KG1 (cell line): ENCODE measurements at places on chromosomes 6 and 20.

GRCh38 chr20:24109008-24109407 lies 120.4 kb upstream of the GGTLC1 start:
- no peak for DNase-seq

- no peak for DNase-seq
These were observed 2.0 kb downstream of the MMP9 start for GRCh38 chr20:46010491-46011391.

DNA sequence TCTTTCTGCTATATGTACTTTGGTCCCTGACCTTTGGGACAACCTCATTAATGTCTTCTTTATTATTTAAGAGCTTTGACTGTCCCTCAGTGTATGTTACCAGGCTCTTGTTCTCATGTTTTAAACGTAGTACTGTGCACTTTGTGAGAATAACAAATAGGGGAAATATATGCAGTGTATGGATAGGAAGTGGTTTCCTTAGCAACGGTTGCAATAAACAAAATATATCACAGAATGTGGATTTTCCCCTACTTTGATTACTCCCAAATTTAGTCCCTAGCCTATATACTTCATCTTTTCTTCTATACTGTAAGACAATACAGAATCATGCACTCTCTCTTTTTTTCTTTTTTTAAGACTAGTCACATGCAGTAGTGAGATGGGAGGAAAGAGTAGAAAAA lies 123.8 kb upstream of the AKIRIN2 start:
- no peak for DNase-seq

GRCh38 chr6:159899994-159900745 lies 9.4 kb downstream of the MAS1 start:
- DNase-seq, result no peak

- no peak for DNase-seq
These were observed 93.3 kb downstream of the ADAT2 start for GRCh38 chr6:143357152-143357551.

DNA sequence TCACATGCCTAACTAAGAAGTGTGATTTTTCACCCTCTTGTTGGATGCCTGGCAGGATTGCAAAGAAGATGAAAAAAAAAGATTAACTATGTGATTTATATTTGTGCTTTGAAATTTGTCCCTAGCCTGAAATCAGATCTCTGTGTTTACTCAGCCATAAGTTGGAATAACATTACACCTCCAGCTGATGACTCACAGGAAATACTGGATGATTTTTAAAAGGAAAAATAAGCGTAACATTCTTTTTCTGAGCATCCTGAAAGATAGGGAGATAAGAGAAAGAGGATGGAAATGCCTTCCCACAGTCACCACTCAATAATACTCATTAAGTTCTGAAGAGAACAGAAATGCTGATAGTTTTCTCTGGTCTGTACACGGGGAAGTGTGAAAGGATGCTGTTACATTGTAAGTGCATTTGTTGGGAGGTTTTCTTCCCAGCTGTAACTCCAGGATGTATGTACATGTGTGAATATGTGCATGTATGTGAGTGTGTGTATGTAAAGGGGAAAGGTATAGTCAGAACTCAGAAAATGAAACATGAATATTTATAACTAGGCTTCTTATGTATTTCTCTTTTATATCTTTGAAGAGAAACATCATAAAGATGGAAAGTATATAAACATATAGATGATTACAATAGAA lies 37.4 kb upstream of the RIPPLY2 start:
- no peak for DNase-seq

GRCh38 chr6:12851123-12851695 lies 134.6 kb downstream of the PHACTR1 start:
- DNase-seq, result no peak

- no peak for DNase-seq
These were observed 112.2 kb upstream of the PDE7B start for GRCh38 chr6:135739288-135739687.

DNA sequence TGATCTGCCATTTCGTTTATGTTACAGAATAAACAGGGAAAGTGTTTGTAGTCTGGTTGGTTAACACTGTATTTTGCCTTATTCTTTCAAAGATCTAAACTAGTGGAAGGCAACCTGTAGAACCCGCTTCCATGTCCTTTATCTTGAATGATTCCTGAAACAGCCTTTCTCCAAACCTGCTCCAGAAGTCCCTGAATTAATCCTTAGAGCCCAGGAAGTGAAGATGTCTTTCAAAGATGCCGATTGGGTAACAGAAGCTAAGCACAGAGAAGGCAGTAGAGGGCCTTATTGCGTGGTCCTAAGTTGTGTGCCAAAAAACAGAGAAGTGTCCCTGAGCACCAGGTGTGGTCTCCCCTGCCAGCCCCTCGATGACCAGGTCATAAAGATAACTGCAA lies 19.2 kb upstream of the ZSCAN16 start:
- no peak for DNase-seq

- DNase-seq, result no peak
These were observed 96.6 kb upstream of the POPDC3 start for GRCh38 chr6:105276374-105276773.

GRCh38 chr6:123338394-123338793 lies 298.4 kb downstream of the TRDN start:
- no peak for DNase-seq

GRCh38 chr6:26071135-26071534 lies 16.1 kb upstream of the HFE start:
- no peak for DNase-seq

- peak; percentile 20 for DNase-seq
These were observed 34.5 kb upstream of the HBS1L start for GRCh38 chr6:135088818-135089809.

DNA sequence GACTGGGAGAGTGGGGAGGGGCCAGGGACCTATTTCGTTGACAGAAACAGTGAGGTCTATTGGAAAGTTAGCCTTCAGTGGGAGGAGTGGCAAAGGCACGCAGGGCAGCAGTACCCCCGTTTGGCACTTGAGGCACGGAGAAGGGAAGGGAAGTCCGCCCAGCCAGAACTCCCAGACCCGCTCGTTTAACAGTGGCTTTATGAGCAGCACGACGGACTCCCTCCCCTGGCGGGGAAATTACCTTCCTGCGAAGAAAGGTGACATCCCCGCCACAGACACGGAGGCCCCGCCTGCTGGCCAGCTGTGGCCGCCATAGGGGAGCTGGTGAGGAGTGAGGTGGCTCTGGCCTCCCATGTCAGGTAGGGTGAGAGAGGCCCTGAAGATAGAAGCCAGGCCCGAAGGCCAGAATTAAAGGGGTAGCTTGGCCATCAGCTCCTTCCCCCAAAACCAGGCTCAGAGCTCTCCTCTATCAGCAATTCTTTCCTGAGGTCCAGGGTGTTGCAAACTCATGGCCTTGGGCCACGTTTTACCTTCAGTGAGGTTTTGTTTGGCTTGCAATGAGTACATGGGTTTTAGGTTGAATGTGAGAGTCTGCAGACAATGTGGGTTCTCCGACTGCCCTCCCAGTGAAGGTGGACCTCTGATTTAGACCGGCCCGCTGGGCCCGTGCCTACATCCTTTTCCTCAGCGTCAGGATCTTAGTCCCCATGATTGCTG lies 123.7 kb downstream of the MRPL14 start:
- DNase-seq, result no peak

GRCh38 chr6:5567890-5568289 lies 306.6 kb downstream of the FARS2 start:
- no peak for DNase-seq

DNA sequence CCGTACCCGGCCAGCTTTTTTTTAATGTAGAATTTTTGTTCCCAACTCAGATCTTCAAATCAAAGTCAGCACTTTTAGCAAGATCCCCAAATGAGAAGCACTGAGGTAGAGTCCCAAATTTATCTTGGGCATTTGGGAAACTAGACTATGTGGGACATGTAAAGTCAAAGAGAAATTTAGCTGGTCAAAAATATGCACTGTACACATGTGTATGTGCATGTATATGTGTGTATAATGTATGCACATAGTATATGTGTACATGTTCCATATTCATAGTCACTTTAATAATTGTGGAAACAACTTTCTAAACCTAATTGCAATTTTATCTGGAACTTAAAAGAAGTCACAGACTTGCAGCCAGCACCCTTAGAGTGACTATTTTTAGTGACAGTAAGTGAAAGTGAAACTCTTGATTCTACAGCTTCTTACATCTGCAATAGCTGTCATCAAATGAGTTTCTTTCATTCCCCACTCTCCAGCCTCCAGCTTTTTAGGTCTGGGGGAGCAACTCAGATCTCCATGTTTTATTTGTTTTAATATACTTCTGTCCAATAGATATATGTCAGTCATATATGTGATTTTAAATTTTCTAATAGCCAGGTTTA lies 53.6 kb downstream of the CDC40 start:
- no peak for DNase-seq

DNA sequence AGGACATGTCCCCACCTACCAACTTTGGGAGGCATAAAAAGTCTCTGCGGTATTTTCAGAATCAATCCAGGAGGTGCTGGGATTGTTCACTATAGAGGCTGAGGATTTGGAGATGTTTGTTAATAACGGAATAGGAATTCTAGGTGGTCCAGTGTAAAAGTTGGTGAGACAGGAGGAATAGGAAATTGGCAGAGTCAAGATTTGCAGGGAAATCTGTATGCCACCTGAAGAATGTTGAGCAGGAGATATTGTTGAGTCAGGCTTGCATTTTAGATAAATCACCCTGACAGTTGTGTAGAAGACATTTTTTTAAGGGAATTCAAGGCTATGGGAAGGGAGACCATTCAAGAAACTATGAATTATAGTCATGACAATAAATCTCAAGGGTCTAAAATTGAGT lies 124.8 kb downstream of the COL12A1 start:
- DNase-seq, result no peak

- DNase-seq, result no peak
These were observed 276.3 kb downstream of the BCKDHB start for GRCh38 chr6:80382811-80383210.

DNA sequence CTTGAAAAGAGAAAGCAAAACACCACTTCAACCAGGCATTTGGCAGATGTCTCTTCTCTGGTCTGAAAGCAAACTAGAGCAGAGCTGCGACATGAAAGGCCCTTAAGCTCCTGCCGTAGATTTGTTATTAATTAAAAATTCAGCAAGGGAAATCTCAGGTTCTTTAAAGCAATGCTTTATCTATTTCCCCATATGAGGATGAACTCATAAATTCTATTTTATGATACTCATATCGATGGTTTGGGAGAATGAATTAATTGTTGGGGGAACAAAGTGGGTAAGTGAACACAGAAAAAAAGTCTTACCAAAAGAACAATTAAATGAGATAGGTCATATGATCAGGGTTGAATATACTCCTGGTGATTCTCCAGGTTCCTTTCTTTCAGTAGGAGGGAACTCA lies 464.7 kb upstream of the SLC35B3 start:
- DNase-seq, result no peak

DNA sequence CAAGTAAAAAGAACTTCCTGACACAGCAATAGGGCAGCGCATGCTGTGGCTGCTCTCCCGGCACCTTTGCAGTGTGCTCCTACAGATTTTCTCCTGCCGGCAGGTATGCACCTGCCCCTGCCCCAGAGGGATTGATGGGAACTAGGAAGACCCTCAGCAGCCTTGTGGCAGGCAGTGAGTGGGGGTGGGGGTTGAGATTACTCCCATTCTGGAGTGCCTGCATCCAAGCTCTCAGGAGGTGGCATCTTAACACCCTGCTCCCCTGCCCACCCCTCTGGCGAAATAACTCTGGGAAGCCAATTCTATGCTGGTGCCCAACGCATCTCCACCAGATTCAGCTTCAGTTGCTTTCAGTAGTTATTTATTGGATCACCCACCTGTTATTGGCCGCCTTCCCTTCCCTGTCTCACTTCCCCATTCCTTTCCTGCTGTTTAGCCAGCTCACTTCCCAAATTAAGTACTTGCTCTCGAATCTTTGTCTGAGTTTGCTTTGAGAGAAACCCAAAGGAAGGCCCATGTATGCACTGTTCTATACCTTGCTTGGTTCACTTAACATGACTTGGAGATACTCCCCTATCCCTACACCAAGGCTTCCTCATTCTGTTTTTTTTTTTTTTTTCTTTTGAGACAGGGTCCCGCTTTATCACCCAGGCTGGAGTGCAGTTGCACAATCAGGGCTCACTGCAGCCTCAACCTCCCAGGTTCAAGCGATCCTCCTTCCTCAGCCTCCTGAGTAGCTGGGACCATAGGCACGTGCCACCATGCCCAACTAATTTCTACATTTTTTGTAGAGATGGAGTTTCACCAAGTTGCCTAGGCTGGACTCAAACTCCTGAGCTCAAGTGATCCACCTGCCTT lies 29.3 kb upstream of the SLC23A2 start:
- no peak for DNase-seq

DNA sequence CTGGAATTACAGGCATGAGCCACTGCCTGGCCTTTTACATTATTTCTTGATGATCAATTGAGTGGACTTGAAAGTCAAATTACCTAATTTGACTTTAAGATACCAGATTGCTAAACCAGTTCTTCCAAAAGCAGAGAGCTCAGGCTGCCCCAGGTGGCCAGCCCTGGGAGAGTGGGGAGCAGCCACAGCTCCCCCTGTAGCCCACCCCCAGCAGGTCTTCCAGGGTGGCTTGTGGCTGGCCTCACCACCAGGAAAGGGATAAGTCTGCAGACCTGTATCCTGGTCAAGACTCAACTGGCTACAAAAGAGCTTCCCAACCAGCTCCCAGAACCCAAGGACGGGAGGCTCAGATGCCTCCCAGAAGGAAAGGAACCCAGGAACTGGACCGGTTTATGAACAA lies 23.8 kb upstream of the AKAP12 start:
- no peak for DNase-seq

- no peak for DNase-seq
These were observed 440.0 kb upstream of the IRAK1BP1 start for GRCh38 chr6:78427386-78427785.

- no peak for DNase-seq
These were observed 138.3 kb upstream of the CDYL start for GRCh38 chr6:4637691-4638433.

- DNase-seq, result no peak
These were observed 469.4 kb upstream of the SLC35B3 start for GRCh38 chr6:8904754-8905153.

GRCh38 chr6:139014945-139015344 lies 13.6 kb upstream of the ABRACL start:
- DNase-seq, result no peak

- DNase-seq, result no peak
These were observed 69.0 kb upstream of the CNKSR3 start for GRCh38 chr6:154579485-154579884.

GRCh38 chr20:2859330-2860121 lies 13.8 kb upstream of the PTPRA start:
- no peak for DNase-seq

DNA sequence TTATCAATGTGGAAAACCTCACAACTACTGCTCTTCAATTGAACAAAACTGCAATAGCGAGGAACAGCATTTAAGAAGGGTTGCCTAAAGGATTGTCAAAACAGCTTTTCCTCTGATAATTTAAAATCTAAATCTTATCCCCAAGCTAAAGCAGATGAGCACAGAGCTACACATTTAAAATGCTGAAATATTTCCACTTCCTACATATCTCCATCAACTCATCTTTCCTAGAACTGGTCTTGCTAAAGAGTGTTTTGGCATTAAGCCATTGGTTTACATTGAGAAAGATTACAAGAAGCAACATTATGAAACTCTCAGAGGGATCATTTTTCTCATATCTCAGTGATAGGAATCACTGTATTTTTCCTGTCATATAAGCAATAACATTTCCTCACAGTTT lies 3.6 kb downstream of the OR10C1 start:
- no peak for DNase-seq
